ENCODE measurements at places on chromosomes 1 and 21.

DNA sequence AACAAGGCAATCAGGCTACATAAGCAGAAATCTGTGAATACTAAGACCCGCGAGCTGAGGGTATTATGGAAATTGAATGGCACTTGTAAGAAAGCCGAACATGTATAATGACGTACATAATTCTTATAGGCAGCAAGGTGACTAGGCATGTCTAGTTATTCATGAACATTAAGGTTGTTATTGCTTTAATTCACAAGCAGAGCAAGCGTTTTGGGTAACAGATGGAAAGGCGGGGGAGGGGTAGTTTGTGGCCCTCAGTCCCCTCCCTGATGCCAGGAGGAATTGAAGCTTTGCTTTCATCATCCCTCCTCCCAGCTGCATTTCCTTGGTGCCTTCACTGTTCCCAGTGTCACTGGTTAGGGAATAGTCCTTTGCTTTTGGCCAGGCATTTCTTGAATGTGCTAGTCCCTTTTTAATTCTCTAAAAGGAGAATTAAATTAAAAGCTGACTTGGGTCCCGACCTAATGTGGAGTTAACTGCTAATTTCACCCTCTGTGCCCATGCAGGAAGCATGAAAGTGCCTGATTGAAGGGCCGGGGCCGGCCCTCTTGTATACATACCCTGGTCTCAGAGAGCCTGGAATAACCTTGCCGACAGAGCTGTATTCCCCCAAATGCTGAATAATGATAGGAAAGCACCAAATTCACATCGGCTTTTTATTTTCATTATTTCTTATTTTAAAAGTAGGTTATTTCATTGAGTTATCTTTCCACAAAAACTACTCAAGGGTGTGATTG, 42.5 kb downstream of the RYR2 start:
- DNase-seq, result no peak

DNA sequence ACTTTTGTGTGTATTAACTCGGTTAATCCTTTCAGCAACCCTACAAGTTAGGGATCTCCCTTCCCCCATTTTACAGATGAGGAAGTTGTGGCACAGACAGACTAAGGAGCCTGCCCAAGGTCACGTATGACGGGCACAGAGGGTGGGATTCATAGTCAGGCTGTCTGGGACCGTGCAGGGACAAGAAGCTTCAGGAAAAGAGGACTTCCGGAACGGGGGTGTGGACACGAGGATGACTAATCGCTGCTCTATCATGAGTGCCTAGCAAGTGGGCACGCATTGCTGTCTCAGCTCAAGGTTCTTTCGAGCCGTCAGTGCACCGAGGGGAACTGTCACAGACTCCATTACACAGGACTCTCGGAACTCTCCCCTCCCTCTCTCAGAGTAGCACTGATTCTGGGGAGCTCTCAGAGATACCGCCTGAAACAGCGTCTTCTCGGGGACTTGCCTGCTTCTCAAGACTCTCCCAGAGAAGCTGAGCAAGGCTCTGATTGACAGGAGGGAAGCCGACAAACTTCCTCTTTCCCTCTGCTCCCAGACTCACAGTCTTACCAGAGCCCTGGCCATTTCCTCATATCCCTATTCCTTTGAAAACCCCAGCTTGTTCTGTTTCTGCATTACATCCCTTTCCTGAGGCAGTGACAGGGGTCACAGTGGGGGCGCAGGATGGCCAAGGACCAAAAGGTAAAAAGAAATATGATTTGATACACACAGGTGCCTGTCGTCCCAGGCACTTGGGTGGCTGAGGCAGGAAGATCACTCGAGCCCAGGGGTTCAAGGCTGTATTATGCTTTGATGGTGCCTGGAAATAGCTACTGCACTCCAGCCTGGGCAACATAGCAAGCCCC, 14.4 kb downstream of the FHAD1 start:
- no peak for DNase-seq

DNA sequence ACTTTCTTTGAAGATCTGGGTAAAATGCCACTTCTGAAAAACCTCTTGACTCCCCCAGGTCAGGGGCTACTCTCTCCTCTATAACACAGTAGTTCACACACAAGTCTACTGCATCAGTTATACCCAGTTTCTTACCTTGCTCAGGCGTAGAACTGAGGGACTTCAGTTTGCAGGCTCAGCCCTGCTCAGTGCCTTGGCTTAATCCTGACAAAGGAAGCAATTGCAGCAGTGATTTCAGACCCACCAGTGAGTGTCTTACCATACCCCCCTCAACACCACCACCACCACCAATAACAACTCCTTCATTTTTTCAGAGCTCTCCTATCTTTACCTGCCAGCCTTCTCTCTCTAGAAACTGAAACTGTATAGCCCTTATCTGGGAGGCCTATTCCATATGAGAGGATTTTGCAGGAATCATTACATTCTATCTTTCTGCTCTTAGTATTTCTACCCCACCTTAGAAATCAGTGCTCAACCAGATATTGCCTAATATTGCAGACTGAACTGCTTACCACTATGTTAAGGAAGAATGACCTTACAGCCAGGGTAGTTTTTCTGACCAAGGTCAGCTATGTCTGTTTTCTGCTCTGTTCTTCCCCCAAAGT, 105.5 kb upstream of the S1PR1 start:
- no peak for DNase-seq

GRCh38 chr1:18569251-18569650, 61.4 kb upstream of the PAX7 start:
- DNase-seq, result no peak

DNA sequence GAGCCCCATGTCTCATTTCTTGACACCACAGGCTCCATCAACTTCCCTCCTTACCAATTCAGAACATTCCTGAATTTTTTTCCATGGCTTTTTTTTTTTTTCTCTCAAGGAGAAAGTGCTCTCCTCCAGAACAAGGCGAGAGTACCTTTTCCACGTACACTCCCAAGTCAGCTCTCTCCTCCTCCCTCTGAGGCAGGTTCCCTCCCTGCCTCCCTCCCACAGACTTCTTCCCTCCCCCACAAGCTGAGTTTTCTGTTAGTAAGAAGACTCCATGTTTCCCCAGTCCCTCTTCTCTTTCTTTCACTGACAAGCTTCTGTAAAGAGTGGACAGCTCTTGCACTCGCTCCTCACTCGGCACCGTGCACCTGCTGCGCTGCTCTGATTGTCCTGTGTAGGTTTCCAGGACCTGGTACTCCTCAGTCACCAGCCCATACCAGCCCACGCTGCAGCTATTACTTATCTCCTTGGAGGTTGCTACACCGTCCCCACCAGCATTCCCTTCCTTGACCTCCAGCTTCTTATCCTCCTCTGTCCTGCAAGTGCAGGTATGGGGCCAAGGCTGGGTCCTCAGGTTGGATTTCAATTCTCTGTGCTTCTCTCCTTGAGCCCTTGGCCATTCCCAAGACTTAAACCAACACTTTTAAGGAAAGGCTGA, 3.8 kb downstream of the TRAF5 start:
- DNase-seq, result no peak

GRCh38 chr1:224587051-224587450, 29.1 kb upstream of the CNIH3 start:
- DNase-seq, result no peak

DNA sequence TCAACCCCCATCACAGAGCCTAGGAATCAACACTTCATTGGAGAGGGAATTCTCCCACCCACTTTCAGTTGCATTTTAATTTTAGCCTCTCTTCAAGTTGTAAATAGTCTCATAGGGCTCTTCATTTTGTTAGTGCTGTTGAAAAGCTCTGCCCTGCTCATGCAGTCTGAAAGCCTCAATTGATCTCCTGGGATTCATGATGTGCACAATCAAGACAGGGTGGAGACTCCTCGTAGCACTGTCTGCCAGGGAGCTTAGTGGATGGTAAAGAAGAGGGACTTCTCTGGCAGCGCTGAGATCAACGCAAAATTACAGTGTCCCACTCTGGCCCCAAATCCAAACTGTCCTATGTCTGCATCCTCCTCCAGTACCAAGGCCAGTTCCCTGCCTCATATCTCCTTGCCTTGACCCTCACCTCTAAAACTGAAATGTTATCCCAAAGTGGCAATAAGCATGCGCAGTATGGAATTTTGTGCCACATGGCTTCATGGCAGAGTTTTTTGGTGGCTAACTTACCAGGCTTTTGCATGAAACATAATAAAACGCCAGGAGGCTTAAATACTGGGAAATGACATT, 282.2 kb downstream of the CACNA1E start:
- no peak for DNase-seq

DNA sequence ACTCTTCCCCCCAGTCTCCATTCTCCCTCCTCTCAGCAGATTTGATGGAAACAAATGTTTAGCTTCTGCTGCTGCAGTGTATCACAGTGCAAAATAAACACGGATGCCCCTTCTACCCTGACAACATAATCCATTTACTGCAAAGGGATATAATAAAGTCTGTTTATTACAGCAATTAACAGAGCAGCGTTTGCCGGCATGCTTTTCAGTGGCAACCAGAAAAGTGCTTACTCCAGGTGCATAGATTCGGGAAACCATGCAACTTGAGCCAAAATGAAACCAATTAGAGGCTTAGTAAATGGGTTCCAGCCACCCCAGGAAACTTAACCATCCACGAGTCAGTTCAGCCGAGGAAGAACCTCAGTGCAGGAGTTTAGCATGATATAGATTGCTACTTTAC, 12.9 kb upstream of the LEMD1 start:
- DNase-seq, result no peak

GRCh38 chr1:11831945-11832725, 15.4 kb downstream of the NPPA start:
- DNase-seq, result no peak

GRCh38 chr1:56081736-56082135, 497.6 kb downstream of the PLPP3 start:
- no peak for DNase-seq

DNA sequence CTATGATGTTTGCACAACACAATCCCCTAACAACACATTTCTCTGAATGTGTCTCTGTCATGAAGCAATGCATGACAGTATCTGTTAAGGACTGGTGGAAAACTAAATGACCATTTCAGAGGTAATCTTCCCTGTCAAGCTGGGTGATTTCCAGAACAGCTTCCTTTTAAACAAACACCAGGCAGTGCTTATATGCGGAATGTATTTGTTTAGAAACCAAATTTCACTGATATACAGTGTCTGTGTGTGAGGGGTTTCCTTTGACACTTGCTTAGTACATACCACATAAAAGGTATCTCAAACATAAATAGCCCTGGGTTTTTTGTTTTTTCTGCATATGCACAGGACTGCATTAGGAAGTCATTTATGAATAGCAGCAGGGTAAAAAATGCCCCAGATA, 95.6 kb downstream of the TGFBR3 start:
- no peak for DNase-seq

DNA sequence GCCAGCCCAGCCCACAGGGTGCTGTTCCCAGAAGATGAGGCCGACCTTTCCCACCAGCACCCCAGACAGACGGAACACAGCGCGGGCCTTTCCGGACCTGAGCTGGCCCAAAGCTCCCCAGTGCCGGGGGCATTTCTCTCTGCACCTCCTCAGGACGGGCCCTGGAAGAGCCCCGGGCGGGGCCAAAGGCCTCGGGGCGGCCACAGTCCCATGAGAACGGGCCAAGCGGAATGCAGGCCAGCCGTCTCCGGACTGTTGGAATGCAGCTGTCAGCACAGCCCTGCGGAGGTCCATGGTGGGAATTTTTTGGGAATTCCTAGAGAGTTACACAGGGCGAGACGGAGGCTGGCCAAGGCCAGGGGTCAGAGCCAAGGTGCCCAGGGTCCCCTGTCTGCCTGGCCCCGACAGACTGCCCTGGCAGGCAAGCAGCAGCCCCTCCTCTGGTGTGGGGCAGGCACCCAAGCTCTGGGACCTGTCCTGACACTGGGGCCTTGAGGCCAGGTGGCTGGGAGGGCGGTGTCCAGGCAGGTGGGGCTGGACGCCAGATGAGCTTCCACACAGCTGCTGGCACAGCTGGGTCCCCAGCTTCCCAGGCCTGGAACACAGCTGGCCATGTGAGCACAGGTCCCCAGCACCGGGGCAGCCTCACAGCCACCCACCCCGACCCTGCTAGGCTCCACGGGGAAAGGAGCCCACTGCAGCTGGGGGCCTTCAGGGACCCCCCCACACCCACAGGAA, 63.0 kb downstream of the MEGF6 start:
- DNase-seq, result no peak

DNA sequence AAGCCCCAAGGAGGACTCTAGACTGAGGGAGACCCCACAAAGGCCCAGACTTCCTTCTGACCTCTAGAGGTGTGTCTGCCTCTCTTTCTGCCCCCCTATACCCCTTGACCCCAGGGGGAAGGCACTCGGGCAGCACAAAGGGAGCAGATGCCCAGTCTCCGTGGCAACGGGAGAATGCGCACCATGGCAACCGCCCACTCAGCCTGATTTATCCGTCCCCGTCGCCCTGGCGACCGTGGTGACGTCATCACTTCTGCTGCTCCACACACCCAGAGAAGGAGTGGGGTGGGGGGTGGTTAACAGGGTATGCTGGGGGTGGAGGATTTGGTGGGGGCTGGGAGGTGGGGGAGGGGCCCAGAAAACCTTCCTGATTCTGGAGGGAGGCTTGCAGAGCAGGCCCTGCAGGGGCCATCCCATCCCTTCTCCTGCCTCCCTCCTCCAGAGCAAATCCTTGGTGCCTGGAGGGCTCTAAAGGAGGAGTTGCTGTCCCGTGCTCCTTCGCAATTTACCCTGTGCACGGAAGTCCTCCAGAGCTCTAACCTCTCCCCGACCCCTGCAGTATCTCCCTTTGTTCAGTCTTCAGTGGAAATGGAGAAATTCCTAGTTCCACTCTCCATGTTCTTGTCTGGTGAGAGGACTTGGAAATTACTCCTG, 6.3 kb downstream of the CELF3 start:
- no peak for DNase-seq

GRCh38 chr1:209642816-209643215, 9.4 kb downstream of the LAMB3 start:
- no peak for DNase-seq

DNA sequence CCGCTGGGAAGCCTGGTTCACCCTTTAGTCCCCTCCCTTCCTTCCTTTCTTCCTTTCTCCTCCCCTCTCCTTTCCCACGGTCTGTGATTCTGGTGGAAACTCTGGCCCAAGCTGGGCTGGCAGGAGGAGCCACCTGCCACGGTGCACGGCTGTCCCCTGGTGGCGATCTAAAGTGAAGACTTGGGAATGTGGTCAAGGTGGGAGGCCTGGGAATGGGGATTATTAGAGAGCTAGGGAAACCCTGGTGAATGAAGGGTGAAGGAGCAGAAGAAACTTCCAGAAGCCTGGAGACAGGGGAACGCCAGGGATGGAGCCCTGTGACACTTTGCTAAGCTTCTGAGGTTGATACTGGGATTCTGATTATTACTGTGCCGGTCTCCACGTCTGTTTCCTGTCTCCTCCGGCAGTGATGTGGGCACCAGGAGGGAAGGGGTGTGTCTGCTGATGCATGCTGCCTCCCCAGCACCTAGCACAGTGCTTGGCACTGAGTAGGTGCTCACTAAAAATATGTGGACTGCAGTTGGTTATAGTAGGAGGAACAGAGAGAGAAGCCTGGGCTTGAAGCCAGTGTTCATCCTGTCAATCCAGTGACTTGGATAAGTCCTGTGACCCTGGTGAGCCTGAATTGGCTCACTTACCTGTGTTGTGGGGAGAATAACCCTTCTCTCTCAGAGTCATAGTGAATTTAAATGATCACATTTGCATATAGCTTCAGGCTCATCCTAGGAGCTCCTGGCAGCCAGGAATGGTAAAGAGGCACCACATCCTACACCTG, 71.2 kb upstream of the NBPF3 start:
- peak; percentile 39 for DNase-seq

Data from stimulated activated CD8-positive, alpha-beta memory T cell treated with anti-CD3 and anti-CD28 coated beads, Interleukin-2, amount 100 ng/mL, for 1 hour (primary cell).